Substantia nigra (tissue), 51 donors: ENCODE measurements at places on chromosomes 6 and 20.

- DNase-seq = no peak
Measured at GRCh38 chr6:125868252-125868651, 77.5 kb downstream of the NCOA7 start.

- no peak for DNase-seq
Measured at GRCh38 chr6:145199961-145200360, 535.4 kb downstream of the EPM2A start.

DNA sequence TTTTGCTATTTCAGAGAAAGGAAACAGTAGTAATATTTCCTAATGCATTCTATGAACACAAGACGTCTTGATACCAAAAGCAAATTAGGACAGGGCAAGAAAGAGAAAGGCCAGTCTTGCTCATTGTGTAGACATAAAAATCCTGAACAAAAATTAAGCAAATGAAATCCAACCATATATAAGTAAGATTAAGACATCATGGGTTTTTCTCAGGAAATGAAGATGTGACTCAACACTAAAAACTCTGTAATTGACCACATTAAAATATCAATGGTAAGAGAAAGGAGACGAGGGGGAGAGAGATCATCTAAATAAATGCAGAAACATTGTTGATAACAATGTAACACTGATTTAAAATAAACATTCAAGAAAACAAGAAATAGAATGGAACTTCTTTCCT is 205.4 kb downstream of the SOD2 start:
- no peak for DNase-seq

DNA sequence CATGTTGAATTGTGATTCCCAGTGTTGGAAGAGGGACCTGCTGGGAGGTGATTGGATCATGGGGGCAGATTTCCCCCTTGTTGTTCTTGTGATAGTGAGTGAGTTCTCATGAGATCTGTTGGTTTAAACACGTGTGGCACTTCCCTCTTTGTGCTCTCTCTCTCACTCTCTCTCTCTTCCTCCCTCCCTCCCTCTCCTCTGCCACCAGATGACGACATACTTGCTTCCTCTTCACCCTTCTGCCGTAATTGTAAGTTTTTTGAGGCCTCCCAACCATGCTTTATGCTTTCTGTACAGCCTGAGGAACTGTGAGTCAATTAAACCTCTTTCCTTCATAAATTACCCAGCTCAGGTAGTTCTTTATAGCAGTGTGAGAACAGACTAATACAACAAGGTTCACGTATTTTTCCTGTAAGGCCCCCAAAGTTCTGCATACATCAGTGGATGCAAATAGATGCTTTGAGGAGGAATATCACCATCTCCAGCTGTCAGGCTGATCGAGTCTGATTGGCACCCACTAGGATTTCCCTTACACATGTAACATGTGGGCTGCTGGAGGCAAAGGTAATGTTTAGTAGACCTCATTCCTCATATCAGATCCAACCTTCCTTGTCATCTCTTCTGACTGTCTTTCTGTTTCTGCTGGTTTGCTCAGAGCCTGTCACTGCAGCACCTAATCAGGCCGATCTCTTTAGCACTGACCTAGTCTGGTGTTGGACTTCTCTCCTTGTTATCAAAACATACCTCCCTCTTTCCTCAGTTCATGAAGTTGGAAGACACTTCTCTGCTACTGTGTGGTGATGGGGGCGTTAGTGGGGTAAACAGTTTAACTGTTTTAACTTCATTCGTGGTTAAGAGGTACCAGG is 54.3 kb upstream of the BACH2 start:
- no peak for DNase-seq

- no peak for DNase-seq
Measured at GRCh38 chr6:148811459-148811858, 64.6 kb downstream of the UST start.

- DNase-seq = no peak
Measured at GRCh38 chr6:135358985-135359384, 138.6 kb downstream of the AHI1 start.

DNA sequence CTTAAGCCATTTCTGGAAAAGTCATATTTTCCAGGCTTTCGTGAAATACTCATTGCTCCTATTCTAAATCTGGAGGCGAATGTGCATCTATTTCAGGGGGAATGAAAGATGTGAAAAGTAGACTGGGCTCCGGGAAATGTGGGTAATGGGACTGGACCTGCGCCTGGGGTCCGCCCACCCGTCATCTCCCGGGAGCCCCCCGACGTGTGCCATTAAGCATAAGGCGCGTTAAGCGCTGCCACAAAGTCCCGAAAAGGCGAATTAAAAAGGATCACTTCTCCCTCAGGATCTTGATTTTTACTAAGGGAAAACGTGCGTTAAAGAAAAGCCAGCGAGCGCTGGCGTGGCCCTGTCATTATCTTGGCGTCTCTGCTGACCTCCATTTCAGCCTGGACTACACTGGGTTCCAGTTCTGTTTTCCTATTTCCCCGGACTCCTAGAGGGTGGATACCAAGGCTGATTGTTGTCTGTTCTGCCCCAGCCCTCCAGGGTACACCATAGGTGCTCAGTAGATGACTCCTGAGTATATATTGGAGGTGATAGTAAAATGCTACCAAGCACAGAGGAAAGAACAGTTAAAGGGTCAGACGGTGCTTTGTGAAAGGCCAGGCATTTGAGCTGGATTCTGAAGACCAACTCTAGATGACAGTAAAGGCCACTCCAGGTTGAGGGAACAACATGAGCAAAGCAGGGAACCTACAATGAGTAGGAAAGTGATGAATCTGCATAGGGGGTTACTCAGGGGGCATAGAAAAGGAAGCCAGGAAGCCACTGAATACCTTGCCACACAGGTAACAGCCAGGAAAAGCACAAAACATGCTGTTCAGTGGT is 89.2 kb upstream of the ARID1B start:
- peak; percentile 53 for DNase-seq

- peak; percentile 11 for DNase-seq
Measured at GRCh38 chr6:131948692-131949619, 2.2 kb downstream of the CCN2 start.

DNA sequence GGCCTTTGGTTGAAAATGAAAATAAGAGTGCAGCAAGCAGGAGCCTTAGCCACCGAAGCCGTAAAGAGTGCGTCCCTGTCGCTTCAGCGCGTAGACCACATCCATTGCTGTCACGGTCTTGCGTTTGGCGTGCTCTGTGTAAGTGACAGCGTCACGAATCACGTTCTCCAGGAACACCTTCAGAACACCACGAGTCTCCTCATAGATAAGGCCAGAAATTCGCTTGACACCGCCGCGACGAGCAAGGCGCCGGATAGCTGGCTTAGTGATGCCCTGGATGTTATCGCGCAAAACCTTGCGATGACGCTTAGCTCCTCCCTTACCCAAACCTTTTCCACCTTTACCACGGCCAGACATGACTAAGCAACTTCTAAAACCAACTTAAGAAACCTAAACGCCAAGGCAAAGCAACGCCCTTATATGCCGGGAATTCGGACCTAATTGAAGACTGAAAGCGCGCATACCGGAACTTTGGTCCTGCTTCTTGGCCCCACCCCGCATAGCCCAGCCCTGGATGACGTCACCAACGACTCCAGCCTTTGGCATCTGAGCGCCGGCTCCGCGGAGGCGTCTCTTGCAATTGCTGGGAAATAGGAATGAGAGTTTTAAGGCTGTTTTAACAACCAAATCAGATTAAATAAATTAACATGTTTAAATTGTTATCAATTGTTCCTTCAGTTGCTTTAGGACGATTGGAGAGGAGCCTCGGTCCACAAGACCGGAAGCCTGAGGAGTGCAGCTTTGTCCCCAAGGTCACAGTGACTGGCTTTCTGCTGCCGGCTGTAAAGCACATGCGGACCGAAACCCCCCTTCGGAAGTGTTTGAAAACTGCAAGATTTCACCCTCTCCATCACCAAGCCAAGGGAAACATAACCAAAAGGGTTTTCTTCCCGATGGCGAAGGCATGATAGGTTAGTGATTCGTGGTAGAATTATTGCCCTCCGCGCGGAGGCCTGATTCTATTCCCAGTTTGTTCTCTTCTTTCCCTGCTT is 79.6 kb upstream of the BTN3A2 start:
- peak; percentile 91 for DNase-seq

DNA sequence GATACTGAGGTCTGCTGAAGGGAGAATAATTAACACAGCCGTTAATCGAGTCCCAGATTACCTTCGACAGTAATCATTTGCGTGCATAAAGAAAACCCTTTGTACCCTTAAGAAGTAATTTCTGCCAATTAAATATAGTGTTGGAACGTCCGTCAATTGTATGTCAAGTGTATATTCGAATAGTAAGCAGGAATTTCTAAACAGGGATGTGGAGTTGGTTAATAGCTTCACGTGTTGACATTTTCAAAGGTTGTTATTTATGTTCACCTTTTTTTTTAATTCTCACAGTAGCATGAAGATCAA is 798 bp upstream of the SNAP91 start:
- no peak for DNase-seq

DNA sequence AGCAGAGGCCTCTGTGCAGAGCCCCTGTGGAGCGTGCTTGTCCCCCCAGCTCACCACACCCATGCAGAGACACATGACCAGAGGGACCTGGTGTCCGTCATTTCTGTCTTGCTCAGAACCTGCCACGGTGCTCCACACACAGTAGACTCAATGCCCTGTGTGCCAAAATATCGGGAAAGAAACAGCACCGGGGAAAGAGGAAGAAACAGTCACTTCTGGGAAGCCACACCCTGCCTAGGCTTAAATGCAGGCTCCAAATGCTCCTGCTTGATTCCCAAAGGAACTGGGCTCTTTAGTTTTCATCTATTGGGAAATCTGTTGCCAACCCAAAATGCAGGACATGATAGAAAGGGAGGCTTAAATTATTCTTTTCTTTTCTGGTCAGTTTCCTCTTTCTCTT is 503.9 kb downstream of the CD83 start:
- no peak for DNase-seq

- DNase-seq = no peak
Measured at GRCh38 chr20:50895111-50895830, 36.0 kb downstream of the ADNP start.

- no peak for DNase-seq
Measured at GRCh38 chr6:148222846-148223245, 119.8 kb upstream of the SASH1 start.

- DNase-seq = no peak
Measured at GRCh38 chr6:43665376-43665775, 20.5 kb downstream of the RSPH9 start.

DNA sequence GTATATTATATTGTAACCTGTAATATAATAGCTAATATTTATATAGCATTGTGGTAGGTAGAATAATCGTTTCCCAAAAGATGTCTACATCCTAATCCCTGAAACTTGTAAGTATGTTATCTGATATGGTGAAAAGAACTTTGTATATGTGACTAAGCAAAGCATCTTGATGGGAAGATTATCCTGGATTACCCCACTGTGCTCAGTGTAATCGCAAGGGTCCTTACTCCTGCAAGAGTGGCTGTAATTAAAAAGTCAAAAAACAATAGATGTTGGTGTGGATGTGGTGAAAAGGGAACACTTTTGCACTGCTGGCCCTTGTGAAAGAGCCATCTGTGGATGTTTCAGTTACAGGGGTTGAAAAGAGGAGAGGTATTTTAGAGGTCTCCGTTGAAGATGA is 95.2 kb downstream of the EDN1 start:
- DNase-seq = no peak
